AG09309 (cell line): ENCODE measurements at places on chromosomes 4 and X.

- no peak for DNase-seq
Measured at GRCh38 chr4:157372154-157372553, 151.6 kb downstream of the GRIA2 start.

GRCh38 chrX:127276326-127276725 lies 456.8 kb downstream of the PRR32 start:
- DNase-seq, result no peak

DNA sequence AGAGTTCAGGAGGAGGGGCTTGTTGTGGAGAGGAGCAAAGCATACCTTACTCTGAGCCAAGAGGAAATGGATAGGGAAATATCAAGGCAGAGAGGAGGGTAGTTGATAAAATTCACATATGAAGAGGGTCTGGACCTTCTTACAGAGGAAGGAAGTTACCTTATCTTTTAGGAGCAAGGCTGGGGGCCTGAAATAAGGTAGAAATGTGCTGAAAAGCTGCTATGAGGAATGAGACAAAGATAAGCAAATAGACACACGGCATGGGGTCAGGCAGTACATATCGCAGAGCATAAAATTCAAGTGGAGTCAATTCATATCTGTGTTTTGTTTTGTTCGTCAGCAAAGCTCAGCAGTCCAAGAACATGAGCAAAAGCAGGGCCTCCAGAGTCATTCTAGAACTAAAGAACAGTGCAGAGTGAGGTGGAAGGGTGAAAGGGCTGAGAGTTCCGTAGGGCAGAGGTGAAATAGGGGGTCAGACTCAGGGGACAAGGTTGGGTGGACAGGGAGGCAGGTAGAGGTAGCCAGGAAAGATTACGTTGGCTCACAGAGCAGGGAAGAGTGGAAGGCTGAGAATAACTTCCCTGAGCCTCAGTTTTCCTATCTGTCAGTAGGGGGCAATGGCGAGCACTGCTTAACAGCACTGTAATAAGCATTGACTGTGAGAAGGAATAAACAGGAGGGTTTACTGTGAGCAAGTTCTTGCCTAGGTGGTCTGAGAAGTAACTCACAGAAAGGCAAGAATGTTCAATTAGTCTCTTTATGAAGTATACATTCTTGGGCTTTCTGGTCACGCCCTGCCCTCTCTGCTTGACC lies 9.2 kb downstream of the VSIG4 start:
- DNase-seq, result no peak

DNA sequence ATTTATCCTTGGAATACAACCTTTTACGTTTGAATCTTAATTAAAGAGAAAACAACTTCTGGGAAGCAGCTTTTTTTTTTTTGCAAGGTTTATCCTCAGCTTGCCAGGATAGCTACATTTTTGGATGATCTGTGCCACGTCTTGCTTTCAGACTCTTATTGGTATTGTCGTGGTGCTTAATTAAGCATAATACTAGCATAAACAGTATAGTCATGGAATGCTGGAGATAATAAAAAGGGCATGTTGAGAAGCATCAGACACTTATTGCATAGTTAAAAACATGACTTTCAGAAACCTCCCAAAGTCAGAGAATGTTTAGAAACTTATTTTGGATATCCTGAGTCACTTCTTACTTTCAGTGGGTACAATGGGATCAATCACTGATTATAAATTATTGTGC lies 77.0 kb downstream of the PALLD start:
- DNase-seq, result no peak

DNA sequence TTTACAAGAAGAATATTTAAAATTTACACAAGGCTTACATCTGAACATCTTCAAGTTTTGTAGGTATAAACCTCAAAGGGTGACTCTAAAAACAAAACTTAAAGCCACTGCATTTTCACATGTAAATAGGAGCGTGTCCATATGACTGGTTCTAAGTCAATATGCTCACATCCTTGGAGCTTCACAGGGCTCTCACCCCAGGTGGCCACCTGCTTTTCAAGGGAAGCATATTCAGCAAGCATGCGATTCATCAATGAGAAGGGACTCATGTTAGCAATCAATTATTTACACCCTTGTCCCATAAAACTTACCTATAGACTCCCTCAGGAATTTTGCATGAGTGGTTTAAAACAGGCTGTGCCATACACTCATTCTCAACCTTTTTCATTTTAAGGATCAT lies 17.8 kb upstream of the KLHL34 start:
- DNase-seq, result no peak

GRCh38 chr4:123731035-123731434 lies 334.4 kb downstream of the SPRY1 start:
- DNase-seq, result no peak

DNA sequence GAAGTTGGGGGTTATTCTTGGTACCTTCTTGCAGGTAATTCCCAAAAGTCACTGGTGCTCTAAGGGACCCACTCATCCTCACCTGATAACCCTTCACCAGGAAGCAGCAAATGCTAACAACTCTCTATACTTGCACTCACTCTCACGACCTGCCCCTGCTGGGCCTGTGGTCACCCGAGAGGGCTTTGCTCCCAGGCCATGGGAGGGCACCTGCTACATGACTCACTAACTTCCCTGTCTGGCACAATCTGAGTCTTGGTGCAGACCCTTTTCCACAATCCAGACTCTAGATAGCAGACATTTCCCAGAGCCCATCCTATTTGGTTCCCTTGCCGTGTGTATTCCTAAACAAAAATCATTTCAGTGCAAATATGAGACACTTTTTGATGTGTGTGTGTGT lies 403.8 kb upstream of the FAT1 start:
- DNase-seq, result no peak

DNA sequence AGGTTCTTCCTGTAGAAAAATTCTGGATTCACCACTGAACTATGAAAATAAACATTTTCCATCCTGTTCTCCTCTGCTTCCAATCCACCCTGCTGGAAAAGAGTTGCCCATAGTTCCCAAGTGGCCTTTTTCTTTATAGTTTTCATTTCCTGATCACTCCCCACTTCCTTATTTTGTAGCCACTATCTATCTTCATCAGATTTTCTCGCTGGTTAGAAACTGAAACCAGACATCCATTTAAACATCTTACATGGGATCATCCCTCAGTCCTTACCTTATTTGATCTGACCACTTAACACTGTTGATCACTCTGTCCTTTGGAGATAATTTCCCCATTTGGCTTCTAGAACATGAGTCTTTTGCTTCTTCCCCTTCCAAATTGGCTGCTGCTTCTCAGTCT lies 42.2 kb upstream of the SCOC start:
- no peak for DNase-seq

DNA sequence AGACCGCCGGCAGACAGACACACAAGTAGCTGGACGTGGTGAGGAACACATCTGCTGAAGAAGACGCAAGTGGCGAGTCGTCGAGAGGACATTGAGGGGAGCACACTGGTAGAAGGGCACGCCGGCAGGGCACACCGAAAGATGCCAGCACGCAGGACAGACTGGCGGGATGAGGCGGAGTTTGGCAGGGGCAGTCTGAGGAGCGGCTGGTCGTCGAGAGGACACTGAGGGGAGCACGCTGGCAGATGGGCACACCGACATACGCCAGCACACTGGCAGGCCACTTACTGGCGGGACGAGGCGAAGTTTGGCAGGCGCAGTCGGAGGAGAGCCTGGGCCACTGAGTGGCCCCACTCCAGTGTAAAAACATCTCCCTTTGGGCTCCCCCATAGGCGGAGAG lies 42.1 kb downstream of the RASGEF1B start:
- DNase-seq, result no peak

DNA sequence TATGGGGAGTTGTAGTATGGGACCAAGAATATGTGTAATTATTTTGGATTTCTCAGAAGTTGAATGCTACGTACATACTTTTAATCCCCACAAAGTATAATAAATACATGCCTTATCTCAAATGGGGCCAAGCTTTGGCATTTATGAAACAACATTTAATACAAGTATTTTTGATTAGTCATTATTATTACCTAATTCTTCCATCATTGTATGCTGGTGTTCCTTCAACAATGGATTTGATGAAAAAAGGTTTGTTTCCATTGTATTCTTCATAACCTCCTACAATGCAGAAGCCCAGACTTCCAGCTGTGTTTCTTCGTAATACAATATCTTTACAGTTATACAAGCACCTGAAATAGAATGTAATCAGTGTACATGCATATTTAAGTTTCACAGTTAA lies 83.8 kb downstream of the FIP1L1 start:
- no peak for DNase-seq

DNA sequence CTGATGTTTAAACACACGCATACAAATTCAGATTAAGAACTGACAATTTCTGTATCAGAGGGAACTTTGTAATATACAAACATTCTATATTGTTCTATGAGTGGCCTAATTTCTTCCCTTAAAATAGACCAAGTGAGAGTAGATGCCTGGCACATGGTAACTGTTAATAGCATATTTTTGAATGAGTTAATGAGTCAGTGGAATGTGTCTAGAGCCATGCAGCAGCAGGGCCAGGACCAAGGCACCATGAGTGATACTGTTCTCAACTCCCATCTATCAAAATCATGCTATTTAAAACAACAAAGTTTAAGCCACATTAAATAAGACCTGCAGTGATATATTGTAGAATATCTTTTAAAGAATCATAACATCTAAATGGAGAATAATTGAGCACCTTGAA lies 98.3 kb downstream of the ARHGAP24 start:
- no peak for DNase-seq

- DNase-seq, result peak; percentile 7
Measured at GRCh38 chrX:132257116-132257515, 37.9 kb upstream of the RAP2C start.

GRCh38 chrX:2789569-2789968 lies 37.7 kb downstream of the XG start:
- DNase-seq, result no peak
